Iris pigment epithelial cell (primary cell): ENCODE measurements at places on chromosomes 1 and 21.

DNA sequence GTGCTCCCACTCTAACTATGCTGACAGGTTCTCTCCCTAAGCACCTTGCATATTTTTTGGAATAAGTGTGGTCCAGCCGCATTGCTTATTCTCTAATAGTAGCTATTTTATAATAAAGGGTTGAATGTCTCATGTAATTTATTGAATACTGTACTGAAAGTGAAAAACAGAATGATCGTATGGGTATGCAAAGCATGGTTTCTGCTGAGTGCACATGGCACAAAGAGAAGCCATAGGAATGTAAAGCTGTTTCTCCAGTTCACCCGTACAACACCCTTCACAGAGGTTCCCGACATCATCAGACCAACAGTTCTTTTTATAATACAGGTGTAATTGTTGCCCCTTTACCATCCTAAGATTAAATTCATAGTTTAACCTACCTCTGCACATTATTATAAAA is 8.9 kb upstream of the HAO2 start:
- DNase-seq = no peak

DNA sequence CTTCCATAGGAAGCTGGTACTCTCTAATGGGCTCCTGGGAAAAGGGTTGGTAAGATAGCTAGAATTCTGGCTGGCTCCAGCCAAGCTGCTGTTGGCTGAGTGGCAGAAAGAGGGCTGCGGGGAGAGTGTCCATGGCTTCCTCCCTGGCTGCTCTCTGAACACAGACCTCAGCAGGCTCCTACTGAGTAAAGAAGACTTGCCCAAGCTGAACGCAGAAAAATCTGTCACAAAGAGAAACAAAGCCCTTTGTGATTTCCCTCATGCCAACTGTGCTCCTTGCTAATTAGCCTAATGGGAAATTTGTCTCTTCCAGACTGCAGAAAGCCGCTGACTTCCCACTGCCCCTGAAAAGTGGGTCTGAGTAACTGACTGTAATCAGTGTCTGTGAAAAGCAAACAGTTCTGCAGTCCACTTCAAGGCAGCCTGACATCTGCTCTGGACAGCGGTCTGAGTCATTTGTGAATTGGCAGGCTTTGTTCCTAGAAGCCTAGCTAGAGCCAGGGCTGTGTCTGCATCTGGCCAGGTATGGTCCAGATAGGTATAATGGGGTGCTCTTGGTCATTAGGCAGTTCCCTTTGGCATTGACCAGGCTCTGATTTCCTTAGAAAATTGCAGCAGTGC is 282.8 kb downstream of the ZNF648 start:
- no peak for DNase-seq

DNA sequence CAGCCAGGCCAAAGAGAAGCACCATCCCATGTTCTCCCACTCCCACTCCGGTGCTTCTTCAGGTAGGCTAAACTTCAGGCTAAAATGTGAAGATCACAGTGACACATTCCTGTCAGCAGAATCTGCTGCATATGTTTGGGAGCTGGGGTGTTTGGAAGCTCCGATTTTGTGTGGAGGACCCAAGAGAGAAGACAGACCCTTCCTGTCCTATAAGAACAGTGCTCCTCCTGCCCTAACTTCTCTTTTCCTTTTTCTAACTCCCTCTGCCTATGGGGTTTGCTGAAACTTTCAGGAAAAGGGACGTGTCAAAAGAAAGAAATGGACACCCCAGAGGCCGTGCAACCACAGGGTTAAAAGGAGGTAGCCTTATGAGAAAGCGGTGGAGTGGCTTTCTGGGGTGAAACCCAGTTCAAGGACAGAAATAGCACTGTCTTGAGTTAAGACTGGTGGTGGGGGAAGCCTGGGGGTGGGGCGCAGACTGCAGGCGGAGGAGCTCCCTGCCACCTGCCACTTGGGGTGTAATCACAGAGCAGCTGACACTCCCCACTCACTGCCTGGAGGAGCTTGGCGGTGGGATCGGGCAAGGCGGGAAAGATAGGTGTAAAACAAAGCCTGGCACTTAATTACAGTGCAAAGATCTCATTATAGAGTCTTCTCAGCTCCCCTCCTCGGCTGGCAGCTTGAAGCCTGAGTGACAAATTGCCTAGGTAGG is 645 bp upstream of the TLR5 start:
- DNase-seq = no peak

DNA sequence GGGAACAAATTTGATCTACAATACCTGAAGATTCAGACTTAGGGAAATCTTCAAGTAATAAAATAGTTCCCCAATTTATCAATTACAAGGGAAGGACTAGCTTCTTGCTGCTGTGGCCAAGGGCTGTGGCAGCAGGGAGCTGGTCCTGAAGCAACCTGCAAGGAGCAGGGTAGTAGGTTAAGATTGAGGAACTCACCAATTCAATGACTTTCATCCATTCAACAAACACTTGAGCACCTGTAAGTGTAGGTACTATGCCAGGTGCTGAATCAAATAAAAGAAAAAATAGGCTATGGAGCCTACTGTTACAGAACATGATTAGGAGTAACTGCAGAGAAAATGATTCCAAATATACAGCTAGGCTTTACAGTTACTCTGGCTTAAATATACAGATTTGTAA is 64.2 kb upstream of the RBM34 start:
- DNase-seq = no peak

DNA sequence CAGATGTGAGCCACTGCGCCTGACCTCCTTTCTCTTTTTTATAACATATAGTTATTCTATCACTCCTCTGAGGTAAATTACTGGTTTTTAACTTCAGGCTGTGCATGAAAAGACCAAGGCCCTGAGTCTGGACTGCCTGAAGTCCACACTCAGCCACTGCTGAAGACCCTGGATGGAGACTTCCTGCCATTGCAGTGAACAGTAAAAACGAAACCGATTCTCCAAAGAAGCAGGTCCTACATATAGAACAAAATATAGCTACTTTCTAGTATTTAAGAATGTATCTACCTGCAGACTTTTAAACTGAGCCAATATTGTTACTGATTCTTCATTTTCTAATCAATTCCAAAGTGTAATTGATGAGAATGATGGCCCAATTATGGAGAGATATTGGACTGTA is 232.8 kb downstream of the CHRM3 start:
- DNase-seq = no peak
